ENCODE measurements at places on chromosomes 3 and 15.

- DNase-seq = no peak
- H3K36me3 ChIP-seq = no peaks in the 10 kb centered on the region
- no peak overlapping the region for H3K27ac ChIP-seq
- H3K27me3 ChIP-seq = no peaks in the 10 kb centered on the region
- H3K4me3 ChIP-seq = no peak overlapping the region
- H3K4me1 ChIP-seq = no peaks in the 10 kb centered on the region
These were observed 528.1 kb upstream of the MCTP2 start for GRCh38 chr15:93703092-93703739.

DNA sequence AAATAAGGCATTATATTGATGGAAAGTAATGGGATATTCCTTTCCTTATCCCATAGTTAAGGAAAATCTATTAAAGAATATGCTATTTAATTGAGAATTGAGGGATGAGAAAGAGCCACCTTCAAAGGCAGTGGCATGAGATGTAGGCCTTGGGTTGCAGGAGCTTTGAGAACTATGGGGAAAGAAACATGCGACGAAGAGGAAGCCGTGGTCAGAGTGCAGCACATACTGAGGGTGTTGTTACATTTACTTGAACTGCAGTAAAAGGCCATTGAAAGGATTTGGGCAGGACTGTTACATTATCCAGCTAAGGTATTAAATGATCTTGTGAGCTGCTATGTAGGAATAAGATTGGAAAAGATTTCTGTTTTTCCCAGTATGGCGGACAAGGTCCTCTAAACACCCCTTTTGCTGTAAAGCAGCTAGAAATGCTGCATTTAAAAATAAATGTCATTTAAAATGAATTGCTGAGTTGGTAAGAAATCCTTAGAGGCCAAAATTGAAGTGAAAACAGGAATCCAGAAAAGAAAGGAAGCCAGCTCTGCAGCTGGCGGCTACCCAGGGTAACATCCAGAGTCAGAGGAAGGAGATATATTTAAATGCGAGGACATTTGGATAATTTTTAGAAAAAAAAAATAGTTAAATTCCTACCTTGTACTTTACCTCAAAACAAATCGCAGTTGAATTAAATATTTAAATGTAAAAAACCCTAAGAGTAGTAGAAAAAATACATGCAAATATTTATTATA, 61.7 kb downstream of the IL1RAP start:
- peaks cover 25% of the 10 kb centered on the region for H3K4me1 ChIP-seq
- peaks cover 8% of the 10 kb centered on the region for H3K27me3 ChIP-seq
- DNase-seq = peak; percentile 18
- H3K36me3 ChIP-seq = no peaks in the 10 kb centered on the region
- H3K27ac ChIP-seq = no peak overlapping the region
- no peak overlapping the region for H3K4me3 ChIP-seq

DNA sequence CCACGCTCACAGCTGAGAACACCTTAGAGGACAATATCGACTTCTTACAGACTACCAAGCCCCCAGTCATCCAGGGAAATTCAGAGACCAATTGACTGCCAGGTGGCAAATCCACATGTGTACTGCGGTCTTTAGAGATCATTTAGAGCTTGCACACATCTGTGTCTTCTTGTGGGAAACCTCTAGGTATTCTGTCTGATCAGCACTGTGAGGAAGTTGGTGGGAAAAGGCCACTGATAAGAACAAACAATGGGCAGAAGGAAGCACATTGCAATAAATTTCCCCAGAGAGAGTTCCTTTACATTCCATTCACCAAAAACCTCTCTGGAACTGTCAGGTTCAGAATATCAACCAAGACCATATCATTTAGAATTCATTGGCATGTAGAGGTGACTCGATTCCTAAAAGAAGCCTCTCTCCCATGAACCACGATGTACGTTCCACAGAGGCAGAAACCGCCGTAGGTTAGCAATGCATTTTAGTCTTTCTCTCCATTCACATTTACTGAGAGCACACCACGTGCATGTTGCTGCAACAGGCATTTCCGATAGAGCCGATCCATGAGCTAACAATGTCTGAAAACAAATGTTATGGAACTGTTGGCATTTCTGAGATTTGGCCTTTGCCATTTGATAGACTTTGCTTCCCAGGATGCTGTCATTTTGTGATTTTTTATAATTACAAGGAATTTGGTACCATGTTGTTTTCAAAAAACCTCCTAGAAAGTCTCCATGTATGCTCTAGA, 287.3 kb upstream of the TPRG1 start:
- H3K27ac ChIP-seq = no peak overlapping the region
- no peak overlapping the region for H3K4me3 ChIP-seq
- H3K36me3 ChIP-seq = no peaks in the 10 kb centered on the region

- H3K4me3 ChIP-seq = no peak overlapping the region
- no peaks in the 10 kb centered on the region for H3K27me3 ChIP-seq
- no peaks in the 10 kb centered on the region for H3K36me3 ChIP-seq
- DNase-seq = peak; percentile 80
These were observed 7.0 kb upstream of the RNF111 start for GRCh38 chr15:58980351-58980939.

DNA sequence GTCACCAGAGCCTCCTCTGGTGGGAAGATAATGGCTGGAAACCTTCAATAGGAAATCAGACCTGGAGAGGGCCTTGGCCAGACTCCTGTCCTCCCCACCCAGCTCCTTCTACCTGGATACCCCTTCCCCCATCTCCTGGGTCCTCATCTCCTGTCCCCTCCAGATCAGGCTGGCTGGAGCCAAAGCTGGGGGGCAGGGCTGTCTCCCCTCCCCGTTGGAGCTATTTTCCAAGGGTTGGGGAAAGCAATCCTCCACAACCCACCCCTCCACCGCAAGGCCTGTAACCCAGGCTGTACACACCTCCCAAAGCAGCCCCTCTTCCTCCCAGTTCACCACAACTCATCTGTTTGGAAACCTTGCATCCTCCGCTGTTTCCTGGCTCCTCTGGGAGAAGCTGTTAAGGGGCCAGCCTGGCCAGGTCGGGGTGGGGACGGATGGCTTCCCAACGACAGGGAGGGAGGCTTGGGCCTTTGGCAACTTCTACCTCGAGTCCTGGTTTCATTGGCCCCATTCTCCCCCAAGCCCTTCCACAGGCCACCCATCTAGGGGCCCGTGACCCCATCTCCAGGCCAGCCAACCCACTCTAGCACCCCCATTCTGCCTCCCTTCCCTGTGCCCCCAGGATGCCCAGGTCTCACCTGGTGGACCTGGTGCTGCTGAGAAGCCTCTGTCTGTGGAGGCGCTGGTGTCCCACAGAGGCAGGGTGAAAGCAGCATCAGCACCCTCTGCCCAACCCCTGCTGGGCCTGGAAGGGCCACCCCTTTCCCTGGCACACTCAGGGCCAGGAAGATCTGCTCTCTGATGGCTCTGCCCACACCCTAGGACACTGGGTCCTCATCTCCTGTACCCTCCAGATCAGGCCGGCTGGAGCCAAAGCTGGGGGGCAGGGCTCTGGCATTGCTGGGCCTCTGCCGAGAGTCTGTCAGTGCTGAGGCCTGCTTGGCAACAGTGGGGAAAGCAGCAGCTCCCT, 22.1 kb upstream of the GOLGA6C start:
- DNase-seq = no peak
- no peaks in the 10 kb centered on the region for H3K36me3 ChIP-seq
- H3K4me3 ChIP-seq = no peak overlapping the region
- H3K27me3 ChIP-seq = no peaks in the 10 kb centered on the region
- H3K4me1 ChIP-seq = no peaks in the 10 kb centered on the region

GRCh38 chr3:171295484-171296373, 164.5 kb downstream of the TNIK start:
- peaks cover 17% of the 10 kb centered on the region for H3K4me1 ChIP-seq
- H3K27ac ChIP-seq = no peak overlapping the region
- DNase-seq = no peak
- peaks cover 17% of the 10 kb centered on the region for H3K36me3 ChIP-seq

- no peaks in the 10 kb centered on the region for H3K27me3 ChIP-seq
- DNase-seq = no peak
- no peak overlapping the region for H3K27ac ChIP-seq
- H3K4me1 ChIP-seq = no peaks in the 10 kb centered on the region
- H3K4me3 ChIP-seq = no peak overlapping the region
These were observed 128.2 kb downstream of the SUCLG2 start for GRCh38 chr3:67526246-67526645.

DNA sequence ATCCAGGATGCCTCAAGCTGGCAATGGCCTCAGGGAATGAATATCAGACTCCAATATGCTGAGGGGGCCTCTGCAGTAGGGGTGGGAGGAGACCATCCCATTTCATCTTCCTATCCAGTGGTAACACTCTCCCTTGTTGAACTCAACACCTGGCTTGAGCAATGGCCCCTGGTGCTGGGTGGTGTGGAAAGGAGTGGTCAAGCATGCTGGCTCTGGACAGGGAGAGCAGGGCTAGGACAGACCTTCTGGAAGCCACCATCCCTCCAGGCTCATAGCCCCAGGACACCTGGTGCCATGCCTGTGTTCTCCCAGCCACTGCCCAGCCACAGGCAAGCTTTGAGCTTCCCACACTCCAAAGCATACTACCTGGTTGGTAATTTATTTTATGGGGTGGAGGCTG, 9.6 kb downstream of the DNAH1 start:
- no peak overlapping the region for H3K4me3 ChIP-seq
- peaks cover 15% of the 10 kb centered on the region for H3K36me3 ChIP-seq
- DNase-seq = no peak
- H3K27ac ChIP-seq = no peak overlapping the region
- H3K4me1 ChIP-seq = no peaks in the 10 kb centered on the region

DNA sequence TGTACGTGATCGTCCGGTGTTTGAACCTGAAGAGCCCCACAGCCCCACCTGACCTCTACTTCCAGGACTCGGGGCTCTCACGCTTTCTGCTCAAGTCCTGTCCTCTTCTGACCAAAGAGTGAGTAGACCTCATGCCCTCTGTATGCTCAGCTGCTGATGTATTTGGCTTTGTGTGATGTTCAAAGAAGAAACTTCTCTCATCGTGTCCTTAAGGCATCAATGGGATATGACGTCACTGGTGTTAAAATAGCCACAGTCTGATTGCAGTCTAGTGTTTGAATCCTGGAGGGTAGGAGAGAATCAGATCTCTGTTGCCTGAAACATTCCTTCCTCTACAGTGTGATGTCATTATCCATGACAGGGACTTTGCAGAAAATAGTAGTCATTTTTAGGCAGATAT, 28.1 kb downstream of the ABHD2 start:
- no peak overlapping the region for H3K4me3 ChIP-seq
- DNase-seq = no peak
- peaks cover 64% of the 10 kb centered on the region for H3K36me3 ChIP-seq

DNA sequence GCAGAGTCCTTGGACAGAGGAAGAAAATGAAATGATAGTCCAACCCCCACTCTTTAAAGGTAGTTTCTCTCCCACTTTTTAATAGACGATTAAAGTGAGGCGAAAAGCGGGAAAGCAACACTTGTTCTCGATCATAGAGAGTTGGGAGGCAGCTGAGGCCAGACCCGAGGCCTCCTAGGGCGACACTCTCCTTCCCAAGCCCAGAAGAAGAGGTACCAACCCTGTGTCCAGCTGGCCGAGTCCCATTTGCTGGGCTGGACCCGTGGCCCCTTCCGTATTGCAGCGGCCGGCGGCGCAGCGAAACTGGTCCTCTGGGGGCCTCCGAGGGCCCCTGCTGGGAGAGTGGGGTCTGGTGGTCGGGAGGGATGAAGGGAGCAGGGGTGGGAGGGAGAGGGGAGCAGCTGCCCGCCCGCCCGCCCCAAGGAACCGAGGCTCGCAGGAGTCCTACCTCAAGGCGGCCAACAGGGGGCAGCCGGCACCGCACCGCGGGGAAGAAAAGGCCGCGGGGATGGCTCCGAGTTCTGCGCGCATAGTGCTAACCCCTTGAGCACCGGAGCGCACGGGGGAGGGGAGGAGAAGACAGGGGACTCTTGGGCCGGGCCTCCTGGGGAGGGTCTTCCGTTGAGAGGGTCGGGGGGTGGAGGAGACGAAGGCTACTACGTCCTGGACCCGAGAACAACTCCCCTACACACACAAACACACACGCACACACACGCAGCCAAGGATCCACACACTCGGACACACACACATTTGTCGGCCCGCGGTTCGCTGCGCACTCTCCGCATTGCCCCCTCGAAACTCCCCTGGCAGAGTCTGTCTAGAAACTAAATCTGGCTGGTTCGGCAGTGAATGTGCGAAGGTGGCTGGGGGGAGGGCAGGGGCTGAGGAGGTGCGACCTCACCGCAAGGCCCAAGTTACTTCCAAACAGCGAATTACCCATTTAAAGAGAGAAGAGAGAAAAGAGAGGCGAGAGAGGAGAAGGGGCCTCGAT, 2.0 kb downstream of the WNT5A start:
- no peak overlapping the region for H3K4me3 ChIP-seq
- H3K36me3 ChIP-seq = no peaks in the 10 kb centered on the region
- H3K4me1 ChIP-seq = peaks cover 58% of the 10 kb centered on the region
- H3K27me3 ChIP-seq = peaks cover 74% of the 10 kb centered on the region

DNA sequence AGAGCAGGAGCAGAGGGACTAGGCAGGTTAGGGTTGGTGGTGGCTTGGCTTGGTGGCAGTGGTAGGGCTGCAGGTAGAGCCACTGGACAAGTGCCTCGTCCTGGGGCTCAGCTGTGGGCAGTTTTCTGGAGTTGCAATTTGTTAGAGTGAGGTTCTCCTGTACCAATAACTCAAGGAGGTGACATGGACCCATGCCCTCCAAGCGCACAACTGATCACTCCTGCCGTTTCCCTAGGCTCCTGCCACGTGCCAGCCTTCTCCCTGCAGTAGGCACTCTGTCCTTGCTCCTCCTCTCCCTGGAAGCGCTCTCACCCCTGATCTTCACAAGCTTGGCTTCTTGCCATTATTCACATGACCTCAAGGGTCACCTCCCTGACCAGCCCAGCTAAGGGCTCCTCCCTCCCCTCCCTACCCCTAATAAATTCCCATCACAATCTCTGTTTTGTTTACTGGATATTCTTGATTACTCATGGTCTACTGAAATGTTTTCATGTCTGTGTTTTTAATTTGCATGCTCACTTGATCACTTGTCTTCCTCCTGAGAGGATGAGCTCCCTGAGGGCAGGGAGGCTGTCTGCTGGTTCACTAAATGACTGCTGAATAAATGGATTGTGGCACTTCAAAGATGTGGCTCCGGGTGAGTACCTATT, 3.3 kb downstream of the WNT7A start:
- no peak overlapping the region for H3K27ac ChIP-seq
- no peak for DNase-seq
- peaks cover 29% of the 10 kb centered on the region for H3K4me1 ChIP-seq
- no peaks in the 10 kb centered on the region for H3K36me3 ChIP-seq
- H3K27me3 ChIP-seq = peaks cover 39% of the 10 kb centered on the region
